ENCODE measurements at places on chromosomes 6 and 20.

- no peak for DNase-seq
These were observed 90.7 kb downstream of the CEP57L1 start for GRCh38 chr6:109186012-109186411.

DNA sequence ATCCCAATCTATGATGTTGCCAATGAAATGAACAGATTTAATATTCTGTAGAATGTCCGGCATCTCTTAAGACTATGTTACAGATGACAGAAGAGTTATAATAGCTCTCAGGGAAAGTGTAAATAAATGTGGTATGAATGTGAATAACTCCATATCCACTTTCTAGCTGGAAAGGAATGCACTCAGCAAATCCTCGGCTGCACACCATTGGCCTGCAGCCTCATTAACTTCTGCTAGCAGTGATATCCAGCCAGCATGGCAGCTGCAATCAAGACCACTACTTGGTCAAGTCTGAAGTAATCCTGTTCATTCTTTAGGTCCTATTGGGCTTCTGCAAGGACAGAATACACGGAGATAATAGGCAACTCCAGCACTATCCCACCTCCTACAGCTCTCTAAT lies 17.3 kb upstream of the MICA start:
- DNase-seq, result no peak

DNA sequence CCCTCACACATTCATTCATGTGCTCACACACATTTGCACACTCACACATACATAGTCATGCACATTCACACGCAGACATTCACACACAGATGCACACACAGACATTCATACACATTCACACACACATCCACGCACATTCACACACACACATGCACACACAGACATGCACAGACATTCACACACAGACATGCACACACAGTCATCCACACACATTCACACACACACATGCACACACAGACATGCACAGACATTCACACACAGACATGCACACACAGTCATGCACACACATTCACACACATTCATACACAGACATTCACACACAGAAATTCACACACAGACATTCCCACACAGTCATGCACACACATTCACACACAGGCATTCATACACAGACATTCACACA lies 147.3 kb downstream of the PACRG start:
- no peak for DNase-seq

DNA sequence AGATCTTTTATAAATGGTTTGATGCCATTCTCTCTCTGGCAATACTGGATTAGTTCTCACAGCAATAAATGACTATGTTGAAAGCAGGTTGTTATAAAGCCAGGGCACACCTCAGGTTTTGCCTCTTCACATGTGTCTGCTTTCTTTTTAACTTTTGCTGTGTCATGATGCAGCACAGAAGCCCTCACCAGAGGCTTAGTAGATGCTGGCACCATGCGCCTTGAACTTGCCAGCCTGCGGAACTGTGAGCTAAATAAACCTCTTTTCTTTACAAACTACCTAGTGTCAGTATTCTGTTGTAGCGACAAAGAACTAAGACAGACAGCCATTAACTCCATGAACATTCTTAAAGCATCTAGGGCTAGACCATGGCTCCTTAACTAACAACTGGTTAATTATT lies 15.3 kb upstream of the GPR63 start:
- DNase-seq, result no peak

DNA sequence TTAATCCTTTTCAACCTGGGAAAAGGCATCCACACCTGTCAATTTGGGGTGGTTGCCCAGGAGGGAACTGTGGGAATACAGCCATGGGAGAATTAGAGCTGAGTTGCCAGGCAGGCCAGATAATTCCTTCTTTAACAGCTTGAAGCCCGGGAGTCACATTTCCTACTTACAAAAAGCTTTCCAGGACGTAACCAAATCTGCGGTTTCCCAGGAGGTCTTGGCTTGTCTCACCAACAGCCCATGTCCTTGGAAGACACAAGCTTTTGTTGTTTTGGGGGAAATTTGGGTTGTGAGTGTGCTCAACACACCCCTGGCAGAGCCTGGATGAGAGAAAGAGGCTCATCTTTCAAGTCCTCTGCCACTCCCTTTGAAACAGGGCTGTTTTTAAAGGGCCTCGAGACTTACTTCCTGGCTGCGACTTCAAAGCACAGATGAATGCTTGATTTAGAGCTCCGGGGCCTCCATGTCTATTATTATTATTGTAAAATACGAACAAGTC lies 465.9 kb upstream of the BTBD3 start:
- DNase-seq, result no peak

- DNase-seq, result no peak
These were observed 56.8 kb downstream of the KHDRBS2 start for GRCh38 chr6:62229231-62229630.

DNA sequence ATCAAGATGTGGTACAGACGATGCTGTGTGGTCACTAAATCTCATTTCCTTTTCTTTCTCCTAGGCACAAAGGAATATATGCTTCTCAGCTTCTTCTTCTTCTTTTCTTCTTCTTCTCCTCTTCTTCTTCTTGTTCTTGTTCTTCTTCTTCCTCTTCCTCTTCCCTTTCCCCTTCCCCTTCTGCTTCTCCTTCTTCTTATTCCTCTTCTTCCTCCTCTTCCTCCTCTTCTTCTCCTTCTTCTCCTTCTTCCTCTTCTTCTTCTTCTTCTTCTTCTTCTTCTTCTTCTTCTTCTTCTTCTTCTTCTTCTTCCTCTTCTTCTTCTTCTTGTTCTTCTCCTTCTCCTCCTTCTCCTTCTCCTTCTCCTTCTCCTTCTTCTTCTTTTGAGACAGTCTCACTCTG lies 190.4 kb upstream of the DTNBP1 start:
- no peak for DNase-seq

GRCh38 chr6:2410656-2411380 lies 165.4 kb upstream of the GMDS start:
- DNase-seq, result peak; percentile 26

GRCh38 chr20:38210741-38211140 lies 45.7 kb upstream of the TGM2 start:
- no peak for DNase-seq

- peak; percentile 71 for DNase-seq
These were observed 33.3 kb upstream of the SLC22A16 start for GRCh38 chr6:110509617-110510241.

DNA sequence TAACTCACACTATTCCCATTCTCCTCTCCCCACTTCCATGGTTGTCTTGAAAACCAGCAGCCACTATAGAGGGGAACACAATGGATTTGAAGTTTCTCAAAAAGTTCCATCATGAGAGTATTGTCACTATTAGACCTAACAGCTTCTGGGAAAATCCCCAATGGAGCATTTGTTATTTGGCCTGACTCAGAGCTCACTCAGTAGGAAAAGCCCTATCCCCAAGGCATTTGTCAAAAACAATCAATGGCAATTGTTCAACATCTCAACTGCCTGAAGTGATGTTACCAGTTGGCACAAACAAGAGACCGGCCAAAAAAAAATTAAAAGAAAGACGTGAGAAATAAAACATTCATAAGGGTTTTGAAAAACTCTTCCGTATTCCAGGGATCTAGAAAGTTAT lies 98.8 kb downstream of the MYLK4 start:
- peak; percentile 55 for DNase-seq

- DNase-seq, result no peak
These were observed 41.0 kb upstream of the MPC1 start for GRCh38 chr6:166423781-166424180.

DNA sequence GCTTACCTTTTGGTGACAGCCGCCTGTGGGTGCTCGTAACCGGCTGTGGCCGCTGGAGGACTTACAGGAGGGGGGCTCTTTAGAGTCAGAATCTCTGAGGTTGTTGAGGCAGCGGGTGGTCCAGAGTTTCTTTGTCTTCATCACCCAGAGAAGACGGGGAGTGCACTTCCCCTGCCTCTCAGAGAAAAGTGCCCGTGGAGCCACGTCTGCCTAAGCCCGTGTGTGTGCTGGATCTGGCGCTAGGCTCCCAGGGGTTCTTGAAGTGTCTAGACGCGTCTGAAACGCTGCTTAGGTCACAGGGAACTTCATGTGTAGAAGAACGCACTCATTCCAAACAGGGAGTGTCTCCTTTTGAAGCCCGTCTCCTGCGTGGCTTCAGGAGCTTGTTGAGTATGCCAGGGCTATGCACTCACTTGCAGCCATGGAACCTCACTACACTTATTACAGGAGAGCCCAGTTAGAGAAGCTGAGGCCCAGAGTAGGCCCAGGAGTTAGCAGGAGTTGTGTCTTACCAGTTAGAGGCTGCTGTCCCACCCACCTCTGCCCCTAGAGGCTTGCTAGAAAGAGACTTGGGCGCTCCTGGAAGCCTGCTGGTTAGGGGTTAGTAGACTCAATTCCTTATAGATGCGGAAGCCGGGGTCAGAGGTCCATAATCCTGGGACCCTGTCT lies 1.3 kb downstream of the LSM14B start:
- DNase-seq, result no peak

- DNase-seq, result no peak
These were observed 18.3 kb downstream of the KIAA1586 start for GRCh38 chr6:57064809-57065208.

DNA sequence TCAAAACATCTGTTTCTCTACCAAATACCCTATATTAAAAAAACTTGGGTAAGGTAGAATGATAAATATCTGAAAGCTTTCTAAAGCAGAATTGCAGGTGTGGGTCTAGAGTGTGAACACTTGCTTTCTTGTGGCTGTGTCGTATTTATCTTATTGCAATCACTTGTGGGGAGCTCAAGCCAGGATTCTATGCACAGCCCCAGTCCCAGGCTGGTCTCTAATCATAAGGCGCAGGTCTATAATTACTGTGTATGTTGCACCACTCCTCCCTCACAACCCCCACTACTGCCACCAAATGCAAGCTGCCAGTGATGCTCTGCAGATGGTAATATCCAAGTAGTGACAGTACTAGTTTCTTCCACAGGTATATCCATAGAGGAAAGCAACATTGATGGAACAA lies 2.2 kb upstream of the E2F3 start:
- no peak for DNase-seq

DNA sequence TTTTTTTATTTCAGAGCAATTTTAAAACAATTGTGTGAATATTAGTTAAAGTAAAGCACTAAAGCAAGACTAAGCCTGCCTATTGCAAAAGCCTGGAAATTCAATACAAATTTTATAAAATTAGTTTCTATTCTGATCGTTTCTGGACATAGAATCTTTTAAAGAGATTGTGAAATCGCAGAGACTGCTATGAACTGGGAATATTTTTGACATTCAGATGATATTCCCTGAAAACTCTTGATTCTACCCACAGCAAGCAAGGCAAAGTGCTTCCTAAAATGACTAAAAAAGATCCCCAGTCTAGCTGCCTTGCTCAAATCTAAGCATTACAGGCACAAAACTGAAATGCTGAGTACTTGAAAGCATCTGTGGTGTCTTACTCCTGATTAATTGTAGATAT lies 187.6 kb upstream of the CEP162 start:
- DNase-seq, result no peak

- no peak for DNase-seq
These were observed 161.5 kb upstream of the MAN1A1 start for GRCh38 chr6:119511024-119511423.

DNA sequence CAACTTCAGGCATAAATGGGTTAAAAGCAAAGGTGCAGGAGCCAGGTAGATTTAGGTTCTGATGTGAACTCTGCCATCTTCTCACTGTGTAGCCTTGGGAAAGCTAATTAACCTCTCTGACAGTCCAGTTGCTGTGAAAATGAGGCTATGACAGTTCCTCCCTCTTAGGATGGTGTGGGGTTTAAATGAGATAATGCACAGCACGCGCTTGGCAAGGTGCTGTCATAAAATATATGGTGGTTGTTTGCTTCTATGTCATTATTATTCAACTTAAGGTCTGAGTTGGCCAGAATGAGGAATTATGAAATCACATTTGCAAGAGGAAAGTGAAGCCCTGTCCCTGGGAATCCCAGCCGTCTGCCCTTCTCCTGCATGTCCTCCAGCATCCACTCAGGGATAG lies 15.5 kb upstream of the BCAS1 start:
- no peak for DNase-seq

DNA sequence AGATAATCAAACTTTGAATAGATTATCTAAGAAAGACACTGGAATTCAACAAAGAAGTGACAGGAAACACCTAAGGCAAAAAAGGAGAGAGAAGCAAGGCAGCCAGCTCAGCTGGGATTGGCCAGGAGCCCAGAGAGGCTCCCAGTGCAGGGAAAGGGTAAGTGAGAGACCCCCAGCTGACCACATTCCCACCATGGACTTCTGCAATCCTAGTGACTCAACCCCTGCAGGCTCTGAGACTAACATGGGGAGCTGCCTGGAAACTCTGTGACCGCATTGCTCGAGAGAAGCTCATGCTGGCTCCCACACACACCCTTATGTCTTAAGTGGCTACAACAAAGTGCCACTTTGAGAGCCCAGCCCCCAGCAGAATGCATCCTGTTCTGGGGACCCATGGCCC lies 215.1 kb downstream of the PACRG start:
- DNase-seq, result no peak

DNA sequence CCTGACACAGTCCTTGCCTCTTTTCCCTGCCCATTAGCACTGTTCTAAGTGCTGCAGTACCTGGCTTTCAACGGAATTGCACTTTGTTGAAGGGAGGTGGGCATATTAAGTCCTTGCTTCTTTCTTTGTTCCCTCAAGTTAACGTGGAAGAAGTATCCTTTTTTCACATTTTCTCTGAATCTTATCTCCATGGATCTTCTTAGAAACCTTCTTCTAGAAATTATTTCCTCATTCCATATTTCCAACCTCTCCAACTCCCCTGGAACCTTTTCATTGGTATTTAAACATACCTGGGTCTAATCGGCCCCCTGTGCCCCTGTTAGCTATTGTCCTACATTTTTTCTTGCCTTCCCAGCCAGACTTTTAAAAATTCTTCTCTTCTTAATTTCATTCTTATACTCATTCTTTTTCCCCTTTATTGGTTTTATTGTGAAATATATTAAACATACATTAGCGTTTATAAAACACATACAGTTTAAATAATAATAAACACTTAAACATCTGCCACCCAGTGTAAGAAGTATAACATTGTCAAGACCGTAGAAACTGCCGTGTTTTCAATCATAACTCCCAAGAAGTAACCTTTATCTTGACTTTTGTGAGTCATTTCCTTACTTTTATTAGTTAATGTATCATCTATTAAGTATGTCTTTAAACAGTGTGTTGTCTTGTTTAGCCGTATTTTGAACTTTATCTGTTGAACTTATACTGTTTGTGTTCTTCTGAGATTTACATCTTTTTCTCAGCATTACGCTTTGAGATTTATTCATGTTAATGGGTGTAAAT lies 118.2 kb downstream of the CDKAL1 start:
- DNase-seq, result no peak

DNA sequence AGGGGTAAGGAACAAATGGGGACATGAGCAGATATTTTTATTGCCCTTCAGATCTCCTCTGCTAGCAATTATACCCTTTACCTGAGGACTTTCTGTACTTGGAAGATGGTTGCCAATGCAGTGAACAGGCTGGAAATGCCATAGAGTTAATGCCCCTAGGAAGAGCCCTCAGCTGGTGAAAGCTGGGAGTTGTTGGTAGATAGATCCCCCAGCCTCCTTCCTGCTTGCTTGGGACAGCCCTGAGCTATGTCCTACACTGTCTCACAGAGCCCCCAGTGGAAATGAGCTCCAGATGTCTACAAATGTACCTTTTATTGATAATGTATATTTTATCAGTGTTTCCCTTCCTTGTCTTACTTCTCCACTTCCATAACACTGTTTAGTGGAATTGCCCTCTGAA lies 87.6 kb upstream of the PAK5 start:
- DNase-seq, result no peak

Measured in suppressor macrophage treated with lipopolysaccharide for 4 hours (primary cell).